ENCODE measurements at places on chromosomes 7 and 10.

DNA sequence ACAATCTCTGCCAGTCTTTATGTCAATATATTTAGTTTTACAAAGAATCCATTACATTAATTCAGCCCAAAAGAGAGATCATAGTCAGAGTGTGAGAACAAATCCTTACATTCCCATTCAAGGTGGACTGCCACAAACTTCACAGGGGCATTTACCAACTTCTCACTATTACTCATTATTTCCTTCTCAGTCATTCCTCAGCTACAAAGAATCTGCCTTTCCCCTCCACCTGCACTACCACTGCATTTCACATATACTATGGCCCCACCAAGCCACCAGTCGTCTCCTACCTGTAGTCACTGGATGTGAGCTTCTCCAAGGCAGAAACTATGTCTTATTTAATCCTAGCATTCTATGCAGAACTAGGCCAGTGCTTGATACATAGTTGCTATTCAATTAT lies 94.3 kb downstream of the USP6NL start:
- DNase-seq, result no peak

DNA sequence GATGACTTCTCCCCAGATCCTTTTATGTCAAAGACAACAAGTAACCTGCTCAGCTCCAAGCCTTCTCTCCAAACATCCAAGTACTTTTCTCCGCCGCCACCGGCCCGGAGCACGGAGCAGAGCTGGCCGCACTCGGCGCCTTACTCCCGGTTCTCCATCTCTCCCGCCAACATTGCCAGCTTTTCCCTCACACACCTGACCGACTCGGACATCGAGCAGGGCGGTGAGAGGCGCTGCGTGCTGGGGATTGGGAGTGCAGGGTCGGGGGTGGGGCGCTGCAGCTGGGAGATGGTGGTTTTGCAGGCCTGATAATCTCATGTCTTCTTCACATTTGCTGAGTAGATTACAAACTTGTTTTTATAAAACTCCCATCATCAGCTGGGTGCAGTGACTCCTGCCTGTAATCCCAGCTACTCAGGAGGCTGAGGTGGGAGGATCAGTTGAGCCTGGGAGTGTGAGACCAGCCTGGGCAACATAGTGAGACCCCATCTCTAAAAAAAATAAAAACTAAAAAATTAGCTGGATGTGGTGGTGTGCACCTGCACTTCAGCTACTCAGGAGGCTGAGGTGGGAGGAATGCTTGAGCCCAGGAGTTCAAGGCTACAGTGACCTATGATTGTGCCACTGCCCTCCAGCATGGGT lies 7.2 kb upstream of the BHLHA15 start:
- DNase-seq, result no peak

- no peak for DNase-seq
Observed at GRCh38 chr7:28434510-28434909, 22.2 kb downstream of the CREB5 start.

- no peak for DNase-seq
Observed at GRCh38 chr10:61804414-61804813, 97.1 kb upstream of the ARID5B start.

DNA sequence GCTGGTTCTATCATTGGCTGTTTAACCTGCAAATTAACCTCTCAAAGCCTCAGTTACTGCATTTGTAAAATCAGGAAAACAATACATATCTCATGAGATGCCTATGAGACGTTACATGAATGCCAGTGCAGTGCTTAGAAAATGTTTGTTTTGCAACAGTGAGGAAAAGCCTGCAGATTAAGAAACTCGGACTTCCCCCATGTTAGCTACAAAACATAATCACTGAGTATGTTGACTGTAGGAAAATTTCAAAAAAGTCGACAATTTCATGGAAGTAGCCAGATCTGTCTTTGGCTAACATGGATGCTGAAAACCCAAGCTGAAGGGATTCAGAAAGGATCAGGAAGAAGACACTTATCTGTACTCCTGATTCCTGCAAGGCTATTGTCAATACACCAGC lies 121.4 kb downstream of the TRIL start:
- no peak for DNase-seq

DNA sequence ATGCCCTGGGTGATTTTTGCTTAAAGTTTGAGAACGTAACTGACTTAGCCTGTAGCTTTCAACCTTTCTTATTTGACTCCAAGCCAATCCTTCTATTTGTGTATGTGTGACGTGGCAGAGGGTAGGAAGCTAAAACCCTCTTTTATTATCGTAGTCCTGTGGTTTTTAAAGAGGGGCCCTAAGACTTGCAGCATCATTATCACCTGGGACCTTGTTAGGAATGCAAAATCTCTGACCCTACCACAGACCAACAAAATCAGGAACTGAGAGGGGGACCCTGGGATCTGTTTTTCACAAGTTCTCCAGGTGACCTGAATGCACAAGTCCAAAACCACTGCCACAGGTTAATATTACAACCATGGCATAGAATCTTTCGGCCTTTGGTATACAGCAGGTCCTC lies 80.1 kb downstream of the OSBPL3 start:
- DNase-seq, result no peak

GRCh38 chr10:871951-872403 lies 59.5 kb downstream of the LARP4B start:
- no peak for DNase-seq

DNA sequence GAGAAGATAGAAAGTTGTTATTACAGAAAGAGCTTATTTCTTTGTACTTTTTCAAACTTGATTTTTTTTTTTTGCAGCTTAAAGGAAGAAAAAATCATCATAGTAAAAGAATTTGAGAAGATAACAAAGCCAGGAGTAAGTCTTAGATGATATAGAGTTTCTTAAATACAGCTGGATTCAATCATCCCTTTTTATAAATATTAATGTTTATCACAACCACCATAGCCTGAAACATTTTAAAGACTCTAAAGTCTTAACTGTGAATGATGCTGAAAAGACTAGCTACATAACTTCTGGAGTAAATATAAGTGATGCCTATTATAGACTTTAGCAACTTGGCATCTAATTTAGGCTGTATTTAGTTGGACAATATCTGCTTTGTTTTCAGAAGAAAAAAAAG lies 54.8 kb upstream of the FGL2 start:
- DNase-seq, result no peak

DNA sequence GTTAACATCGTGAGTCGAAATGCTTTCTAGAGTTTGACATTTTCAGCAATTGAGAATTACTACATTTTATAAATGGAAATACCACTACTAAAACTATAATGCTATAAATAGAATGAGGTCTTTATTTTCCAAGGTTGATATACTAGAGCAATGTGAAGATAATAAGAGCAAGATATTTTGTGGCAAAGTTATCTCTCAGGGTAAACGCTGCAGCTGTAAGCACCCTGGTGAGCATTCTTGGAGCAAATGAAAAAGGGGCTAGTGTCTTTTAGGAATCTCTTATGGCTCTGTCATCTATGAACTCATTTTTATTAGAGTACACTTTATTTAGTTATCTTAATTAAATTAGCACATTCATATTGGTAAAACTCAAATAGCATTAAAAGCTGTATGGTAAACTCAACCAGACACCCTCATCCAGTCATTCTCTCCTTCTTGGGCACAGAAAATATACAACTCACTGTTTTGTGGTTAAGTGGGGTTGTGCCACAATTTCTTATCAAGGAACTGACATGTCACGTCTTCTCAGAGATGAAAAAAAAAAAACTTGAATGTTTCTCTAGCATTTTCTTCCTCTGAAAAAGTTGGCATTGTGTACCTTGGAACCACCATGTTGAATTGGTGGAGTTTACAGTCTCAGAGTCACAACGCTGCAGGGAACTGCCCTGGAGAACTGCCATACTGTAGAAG lies 289.5 kb upstream of the PFKP start:
- no peak for DNase-seq

DNA sequence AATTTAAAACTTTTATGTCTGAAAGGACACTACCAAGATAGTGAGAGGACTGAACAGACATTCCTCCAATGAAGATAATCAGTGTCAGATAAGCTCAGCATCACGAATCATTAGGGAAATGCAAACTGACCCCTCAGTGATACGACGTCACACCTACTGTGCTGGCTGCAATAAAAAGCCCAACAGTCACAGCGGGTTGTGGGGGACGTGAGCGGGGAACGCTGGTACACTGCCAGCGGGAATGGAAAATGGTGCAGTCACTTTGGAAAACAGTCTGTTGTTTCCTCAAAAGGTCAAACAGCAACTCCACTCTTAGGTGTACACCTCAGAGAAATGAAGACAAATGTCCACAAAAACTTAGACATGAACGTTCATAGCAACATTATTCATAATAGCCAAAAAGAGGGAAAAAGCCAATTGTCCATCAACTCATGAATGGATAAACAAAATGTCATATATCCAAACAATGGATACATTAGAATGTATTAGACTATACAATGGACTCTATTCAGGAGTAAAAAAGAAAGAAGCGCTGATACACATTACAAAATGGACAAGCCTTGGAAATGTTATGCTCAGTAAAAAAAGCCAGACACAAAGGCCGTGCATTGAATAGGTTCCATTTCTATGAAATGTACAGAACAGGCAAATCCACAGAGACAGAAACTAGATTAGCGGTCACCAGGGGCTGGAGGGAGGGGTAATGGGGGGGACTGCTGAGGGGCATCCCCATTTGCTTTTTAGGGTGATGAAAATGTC lies 2.4 kb upstream of the ECHS1 start:
- DNase-seq, result no peak

DNA sequence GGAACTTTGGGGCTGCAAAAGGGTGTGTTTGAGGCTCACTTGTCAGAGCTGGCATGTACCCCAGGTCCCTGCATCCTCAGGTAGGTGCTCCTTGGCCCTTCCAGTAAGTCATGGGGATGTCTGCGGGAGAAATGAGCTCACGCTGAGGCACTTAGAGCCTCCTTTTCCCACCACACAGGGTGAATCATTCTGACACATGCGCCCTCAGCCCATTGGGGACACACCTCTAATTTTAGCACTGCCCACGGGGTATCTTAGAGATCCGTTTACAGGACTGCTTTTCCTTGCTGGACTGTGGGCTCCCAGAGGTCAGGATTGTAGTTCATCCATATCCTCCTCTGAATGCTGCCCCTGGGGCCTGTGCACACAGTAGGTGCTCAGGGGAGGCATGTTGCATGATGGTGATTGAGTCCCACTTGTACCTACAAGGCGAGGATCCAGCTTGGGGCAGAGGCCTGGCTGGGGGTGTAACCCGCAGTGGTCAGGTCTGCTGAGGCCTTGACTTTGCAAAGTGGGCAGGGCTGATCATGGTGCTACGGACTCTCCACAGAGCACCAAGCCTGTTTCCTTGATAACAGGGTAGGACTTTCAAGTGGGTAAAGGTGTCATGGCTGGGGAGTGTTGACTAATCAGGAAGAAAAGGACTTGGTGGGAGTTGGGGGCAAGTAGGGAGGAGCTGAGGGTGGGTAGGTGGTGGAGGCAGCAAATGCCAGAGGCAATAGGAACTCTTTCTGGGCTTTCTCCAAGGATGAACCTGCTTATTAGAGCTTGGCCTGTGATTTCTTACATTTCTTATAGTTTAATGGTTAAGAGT lies 5.8 kb downstream of the TSPAN15 start:
- DNase-seq, result no peak

DNA sequence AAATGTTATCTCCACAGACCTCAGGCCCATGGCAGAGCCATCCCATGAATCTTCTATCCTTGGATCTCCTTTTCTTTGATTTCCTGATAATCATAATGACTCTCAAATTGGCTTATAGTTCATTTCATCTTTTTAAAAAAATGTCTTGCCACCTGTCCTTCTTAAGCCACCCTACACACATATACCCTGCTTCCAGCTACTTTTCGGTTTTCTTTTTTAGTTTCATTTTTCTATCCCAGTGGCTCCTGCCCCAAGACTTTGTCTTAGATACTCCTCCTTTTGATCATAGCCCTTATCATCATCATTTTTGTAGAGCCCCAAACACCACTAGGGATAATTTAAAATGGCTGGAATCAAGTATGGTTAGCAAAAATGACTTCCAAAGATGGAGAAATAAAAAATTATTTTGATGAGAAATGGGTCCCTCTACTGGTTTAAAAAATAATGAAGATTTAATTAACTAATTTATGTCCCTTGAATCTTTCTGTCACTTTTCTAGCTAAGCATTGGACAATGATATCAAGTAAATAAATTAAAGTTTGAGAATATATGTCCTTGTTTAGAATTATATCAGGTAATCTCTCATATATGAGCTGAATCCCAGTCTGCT lies 277.3 kb upstream of the SEMA3D start:
- no peak for DNase-seq
